Cardiac fibroblast (primary cell): ENCODE measurements at places on chromosomes 12 and 14.

DNA sequence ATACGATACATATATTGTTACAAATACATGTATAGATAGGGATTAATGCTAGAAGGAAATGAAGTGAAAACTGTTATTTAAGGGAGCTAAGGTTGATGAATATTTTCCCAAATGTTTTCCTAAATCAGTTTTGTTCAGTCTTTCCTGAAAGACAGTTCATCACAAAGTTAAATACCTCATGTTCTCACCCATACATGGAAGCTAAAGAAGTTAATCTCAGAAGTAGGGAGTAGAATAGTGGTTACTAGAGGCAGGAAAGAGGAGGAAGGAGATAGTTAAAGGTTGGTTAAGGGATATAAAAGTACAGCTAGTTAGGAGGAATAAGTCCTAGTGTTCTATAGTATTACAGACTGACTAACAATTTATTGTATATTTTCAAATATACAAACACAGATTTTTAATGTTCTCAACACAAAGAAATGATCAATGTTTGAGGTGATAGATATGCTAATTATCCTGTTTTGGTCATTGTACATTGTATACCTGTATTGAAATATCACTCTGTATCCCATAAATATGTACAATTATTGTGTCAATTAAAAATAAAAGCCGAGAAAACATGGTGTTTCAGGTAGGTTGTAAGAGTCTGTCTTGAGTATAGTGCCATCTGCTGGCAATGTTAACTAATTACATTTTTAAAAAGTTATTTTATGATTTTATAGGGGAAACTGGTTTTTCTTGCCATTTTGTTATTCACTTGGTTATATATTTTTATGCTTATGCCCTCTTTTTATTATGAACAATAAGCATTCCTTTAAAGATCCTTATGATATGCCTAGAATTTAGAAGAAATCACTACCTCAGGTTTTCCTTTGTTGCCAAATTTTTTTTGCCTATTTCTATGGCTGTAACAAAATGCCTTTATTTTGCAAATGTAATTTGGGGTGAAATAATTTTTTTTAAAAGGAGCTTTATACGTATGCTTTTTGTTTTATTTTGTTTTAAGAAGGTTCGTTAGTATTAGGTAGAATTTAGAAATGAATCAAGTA lies 26.9 kb downstream of the ZDHHC17 start:
- DNase-seq, result peak; percentile 50

GRCh38 chr12:93005928-93006392 lies 76.9 kb upstream of the EEA1 start:
- DNase-seq, result no peak

- DNase-seq, result peak; percentile 54
Observed at GRCh38 chr14:69554500-69554899, 20.2 kb downstream of the CCDC177 start.

GRCh38 chr14:102223682-102224081 lies 81.3 kb downstream of the MOK start:
- no peak for DNase-seq

- DNase-seq, result no peak
Observed at GRCh38 chr12:87280893-87281292, 748.3 kb downstream of the C12orf50 start.

DNA sequence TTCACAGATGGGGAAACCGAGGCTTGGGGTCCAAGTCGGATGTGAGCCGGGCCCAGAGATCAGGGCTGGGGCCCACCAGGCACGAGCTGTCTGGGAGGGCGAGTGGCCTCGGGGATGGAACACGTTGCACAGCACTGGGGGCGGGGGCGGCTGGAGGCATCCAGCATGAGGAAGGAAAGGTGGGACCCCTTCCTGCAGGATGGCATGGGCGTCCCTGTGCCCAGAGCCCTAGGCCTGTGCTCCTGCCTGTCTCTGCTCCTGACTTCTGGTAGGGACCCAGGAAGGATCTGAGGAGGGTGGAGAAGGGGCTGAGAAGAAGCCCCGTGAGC lies 183.4 kb downstream of the KIF26A start:
- no peak for DNase-seq

DNA sequence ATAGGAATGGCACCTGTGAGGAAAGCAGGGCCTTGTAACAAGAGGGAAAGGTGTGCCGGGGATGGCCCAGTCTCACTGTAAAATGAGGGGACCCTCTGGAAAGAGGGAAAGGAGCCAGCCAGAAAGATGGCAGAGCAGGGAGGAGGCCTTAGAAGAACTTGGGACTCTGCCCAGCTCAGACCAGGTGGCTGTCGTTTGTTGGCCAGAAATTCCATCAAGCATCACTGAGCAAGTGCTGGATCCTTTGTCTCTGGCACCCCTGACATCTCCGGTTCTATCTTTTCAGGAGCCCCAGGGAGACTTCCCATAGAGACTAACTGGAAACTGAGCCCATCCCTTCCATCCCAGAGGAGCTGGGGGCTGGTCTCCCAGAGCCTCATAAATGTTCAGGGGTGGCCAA lies 43.3 kb downstream of the DEGS2 start:
- DNase-seq, result no peak

DNA sequence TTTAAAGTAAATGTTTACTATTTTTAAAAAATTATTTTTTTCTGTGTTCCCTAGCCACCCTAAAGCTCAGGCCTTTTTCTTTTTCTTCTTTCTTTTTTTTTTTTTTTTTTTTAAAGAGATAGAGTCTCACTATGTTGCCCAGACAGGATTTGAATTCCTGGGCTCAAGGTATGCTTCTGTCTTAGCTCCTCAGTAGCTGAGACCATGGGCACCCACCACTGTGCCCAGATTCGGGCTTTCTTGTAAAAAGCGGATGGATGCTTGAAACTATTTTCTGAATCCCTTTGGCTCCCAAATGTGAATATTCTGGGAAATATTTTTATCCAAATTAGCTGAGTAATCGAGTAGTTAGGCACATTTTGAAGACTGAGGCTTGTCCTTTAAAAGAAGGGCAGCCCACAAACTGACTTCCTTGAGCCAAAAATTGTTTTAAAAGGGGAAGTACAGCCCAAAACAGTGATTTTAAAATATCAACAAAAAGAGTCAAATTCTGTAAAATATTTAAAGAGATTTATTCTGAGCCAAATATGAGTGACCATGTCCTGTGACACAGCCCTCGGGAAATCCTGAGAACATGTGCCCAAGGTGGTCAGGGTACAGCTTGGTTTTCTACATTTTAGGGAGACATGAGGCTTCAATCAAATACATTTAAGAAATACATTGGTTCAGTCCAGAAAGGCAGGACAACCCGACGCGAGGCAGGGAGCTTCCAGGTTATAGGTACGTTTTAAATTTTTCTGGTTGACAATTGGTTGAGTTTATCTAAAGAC lies 28.8 kb upstream of the HIGD1C start:
- DNase-seq, result peak; percentile 36
